Cerebellar cortex (tissue), 1 donor: ENCODE measurements at places on chromosomes 1 and 21.

DNA sequence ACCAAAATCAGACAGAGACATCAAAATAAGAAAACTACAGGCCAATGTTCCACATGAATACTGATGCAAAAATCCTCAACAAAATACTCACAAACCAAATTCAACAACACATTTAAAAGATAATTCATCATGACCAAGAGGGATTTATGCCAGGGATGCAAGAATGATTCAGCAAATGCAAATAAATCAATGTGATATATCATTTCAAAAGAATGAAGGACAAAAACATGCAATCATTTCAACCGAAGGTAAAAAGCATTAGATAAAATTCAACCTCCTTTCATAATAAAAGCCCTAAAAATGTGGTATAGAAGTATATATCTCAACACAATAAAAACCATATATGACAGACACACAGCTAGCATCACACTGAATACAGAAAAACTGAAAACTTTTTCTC lies 81.5 kb upstream of the LYPLAL1 start:
- no peak for DNase-seq

DNA sequence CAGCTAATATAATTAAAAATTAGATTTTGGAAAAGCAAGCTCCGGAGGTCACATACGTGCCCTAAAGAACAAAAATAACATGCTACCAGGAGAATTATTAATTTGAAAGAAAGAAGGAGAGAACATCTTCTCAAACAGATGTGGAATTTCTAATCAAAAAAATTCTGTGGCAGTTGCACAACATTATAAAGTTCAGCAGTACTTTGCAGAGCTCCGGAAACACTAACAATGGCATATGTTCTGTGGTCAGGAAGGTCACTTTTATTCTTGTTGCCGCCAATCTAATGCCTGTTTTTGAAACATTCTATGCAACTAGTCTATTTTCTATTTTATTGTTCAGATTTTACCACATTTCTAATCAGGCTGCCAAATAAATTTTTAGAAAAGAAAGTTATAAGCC lies 186.8 kb downstream of the SMYD3 start:
- no peak for DNase-seq

DNA sequence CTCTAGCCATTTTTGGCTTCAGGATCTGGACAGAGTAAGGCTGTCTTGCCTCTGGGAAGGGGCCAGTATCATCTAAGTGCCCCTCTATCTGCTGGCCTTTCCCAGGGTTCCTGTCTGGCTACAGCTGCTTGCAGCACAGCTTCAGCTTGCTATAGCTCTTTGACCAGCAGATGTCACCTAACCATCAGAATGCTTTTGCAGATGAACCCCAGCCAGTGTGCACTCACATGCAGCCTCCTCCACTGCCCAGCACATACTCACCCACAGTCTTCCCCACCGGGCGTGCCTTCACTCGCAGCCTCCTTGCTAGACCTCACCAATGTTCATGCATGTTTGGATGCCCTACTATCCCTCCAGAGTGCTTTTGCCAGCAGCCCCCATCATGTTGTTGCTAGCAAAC lies 769.0 kb downstream of the BRINP3 start:
- DNase-seq, result peak; percentile 8

DNA sequence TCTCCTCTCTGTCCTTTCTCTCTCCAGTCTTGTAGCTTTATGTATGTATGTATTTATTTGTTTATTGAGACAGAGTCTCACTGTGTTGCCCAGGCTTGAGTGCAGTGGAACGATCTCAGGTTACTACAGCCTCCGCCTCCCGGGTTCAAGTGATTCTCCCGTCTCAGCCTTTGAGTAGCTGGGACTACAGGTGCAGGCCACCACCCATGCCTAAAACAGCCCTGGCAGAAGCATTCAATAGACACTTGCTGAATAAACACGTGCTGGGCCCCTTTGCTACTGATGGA lies 2.5 kb downstream of the KIAA2013 start:
- DNase-seq, result no peak

GRCh38 chr21:37338671-37339551 lies 27.7 kb upstream of the DYRK1A start:
- DNase-seq, result no peak

GRCh38 chr1:7153464-7153863 lies 368.2 kb downstream of the CAMTA1 start:
- DNase-seq, result no peak

DNA sequence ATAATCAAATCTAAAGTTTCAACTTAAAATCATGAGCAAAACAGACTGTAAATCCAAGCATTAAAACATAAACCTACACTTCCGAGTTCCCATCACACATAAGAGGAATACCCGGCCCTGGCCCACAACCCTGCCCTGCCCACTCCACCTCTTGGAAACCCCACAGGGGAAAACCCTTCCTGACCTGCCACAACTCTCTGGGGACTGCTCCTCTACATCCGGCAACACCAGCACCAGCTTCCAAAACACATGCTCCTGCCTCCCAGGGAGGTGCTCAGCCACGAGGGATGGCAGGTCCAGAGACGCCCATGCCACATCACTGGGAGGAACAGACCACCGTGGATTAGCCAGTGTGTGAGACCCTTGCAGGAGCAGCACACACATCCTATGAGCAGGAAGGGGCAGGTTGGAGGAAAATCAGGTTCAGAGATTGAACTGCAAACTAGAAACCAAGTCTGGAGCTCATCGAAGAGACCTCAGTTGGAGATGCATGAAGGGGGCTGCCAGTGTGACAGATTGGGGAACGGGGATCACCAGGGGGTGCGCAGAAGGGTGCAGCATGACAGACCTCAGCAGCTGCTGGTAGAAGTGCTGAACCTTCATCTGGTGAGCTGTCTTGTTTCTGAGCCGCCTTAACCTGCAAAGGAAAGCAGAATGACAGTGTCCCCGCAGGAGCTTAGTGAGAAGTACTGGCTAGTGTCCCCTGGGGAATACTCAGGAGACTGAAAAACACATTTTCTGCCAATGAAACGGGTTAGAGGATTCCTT lies 25.8 kb upstream of the LSS start:
- no peak for DNase-seq
